Neural crest cell (in vitro differentiated cells): ENCODE measurements at places on chromosomes 12 and 14. TPM values are rescaled to one million over a fixed set of nuclear protein-coding genes. Genes with fewer than 3 reads are reported as not detected.

The ZFHX2 gene
- 9.9 and 11.0 TPM in 2 replicates for total RNA-seq

The PIWIL1 gene
- not detected in 2 replicates for total RNA-seq

The NANOG gene
- total RNA-seq, result 0.05 TPM in 1 of 2 replicates, not detected in the other

The RNASE4 gene
- 2.6 TPM in 2 replicates for total RNA-seq

The SCN8A gene
- 13.0 and 13.5 TPM in 2 replicates for total RNA-seq

The CSRP2 gene
- 76.4 and 80.8 TPM in 2 replicates for total RNA-seq

DNA sequence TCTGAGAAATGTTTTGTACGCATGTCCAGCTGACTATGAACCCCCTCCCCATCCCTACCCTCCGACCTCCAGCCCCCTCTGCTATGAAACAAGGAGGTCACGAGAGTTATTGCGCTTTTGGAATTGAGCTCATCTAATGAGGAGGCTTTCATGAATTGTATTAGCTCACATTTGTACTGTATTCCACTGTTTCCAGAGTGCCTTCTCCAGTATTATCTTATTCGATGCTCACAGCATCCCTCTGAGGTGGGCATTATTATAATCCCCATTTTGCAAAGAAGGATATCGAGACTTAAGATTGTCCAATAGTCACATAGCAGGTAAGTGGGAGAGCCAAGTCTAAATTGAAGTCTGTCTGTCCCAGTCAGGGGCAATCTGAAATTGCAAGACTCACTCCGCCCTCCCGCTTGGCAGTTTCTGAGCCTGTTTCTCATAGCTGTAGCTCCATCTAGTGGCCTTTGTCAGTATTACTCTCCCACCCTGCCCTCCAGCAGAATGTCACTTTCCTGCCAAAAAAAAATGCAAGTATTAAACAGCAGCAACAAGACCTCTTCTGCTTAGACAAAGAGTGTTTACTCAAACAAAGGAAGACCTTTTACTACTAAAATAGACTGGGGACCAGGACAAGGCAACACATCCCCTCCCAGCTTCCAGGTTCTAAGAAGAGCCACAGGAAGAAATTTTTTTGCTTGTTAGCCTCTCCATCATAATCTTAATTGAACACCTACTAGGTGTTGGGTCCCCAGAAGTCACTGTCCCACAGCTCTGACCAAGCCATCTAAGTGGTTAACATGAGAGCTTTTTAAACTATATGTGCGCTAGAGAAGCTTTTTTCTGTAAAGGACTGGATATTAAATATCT is 48.6 kb upstream of the TMEM233 start:
- peak; percentile 73 for DNase-seq

GRCh38 chr12:28966046-28966780 is 182.9 kb upstream of the FAR2 start:
- DNase-seq, result no peak

- DNase-seq, result no peak
Observed at GRCh38 chr14:105343194-105343593, 28.6 kb downstream of the PACS2 start.
